Stimulated activated CD4-positive, alpha-beta T cell treated with anti-CD3 and anti-CD28 coated beads, TNF-alpha, amount 100 ng/mL, for 48 hours (primary cell): ENCODE measurements at places on chromosomes 16 and 17.

DNA sequence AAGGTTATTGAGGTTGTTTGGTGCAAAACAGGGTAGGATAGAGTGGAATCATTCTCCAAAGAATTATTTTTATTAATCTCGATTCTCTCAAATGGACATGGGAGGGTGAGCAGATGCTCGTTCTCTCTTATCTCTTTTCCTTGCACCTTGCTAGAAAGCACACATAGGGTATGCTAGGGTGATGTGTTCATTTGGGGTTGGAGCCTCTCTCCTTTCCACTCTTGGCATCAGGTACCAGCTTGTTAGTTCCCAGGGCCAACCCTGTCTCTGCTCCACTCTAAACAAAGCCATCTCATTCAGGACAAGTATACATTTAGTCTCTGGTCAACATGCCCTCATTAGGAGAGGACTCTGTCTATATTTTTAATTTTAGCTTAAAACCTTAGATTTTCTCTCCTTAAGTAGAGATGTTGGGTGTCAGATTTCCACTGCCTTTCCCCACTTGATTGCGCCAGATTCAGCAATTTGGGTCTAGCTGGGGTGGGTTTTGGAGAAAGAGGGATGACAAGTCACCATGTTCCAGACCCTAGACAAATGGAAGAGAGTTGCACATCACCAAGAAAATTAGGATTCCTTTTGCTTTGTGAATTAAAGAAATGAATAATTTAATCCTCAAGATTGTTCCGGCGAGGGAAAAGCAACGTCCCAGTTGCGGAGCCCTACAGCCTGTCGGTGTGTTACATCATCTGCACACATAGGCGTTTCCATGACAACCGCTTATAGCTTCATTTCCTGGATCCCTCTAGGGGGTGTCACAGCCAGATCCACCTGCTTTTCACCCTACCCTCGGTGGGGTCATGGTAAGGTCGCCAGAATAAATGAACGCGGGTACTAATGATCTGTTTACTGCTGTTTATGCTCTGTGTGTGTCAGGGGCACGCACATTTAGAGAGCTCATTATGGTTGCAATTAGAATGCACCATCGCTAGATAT, 41.6 kb downstream of the SNX11 start:
- no peak for DNase-seq

GRCh38 chr16:70523076-70523742, at the start of gene COG4:
Gene COG4, minus strand, starts transcription at chr16:70523554. Its CDS starts 11 bp downstream, at chr16:70523543.
- DNase-seq = peak; percentile 83

DNA sequence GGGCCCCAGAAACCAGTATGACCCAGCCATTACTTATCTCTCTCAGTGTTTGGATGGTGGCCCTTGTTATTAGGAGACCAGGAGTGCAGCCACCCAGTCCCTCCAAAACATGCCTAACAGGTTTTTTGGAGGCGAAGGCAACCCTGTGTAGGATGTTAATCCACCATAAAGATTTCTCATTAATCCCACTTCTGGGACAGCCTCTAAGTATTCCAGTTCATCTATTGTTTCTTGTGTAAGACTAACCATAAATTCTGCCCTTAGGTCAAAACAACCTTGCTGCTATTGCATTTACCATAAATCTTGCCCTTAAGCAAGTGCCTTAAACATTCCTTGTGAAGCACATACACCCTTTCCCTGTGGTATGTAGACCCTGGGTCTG, 21.5 kb upstream of the OR1F1 start:
- DNase-seq = no peak

GRCh38 chr16:5450409-5451104, 353.0 kb upstream of the EEF2KMT start:
- no peak for DNase-seq

GRCh38 chr17:74866198-74866835, 6.5 kb downstream of the FDXR start:
- no peak for DNase-seq

GRCh38 chr16:75374388-75374787, 58.9 kb downstream of the CFDP1 start:
- DNase-seq = no peak

DNA sequence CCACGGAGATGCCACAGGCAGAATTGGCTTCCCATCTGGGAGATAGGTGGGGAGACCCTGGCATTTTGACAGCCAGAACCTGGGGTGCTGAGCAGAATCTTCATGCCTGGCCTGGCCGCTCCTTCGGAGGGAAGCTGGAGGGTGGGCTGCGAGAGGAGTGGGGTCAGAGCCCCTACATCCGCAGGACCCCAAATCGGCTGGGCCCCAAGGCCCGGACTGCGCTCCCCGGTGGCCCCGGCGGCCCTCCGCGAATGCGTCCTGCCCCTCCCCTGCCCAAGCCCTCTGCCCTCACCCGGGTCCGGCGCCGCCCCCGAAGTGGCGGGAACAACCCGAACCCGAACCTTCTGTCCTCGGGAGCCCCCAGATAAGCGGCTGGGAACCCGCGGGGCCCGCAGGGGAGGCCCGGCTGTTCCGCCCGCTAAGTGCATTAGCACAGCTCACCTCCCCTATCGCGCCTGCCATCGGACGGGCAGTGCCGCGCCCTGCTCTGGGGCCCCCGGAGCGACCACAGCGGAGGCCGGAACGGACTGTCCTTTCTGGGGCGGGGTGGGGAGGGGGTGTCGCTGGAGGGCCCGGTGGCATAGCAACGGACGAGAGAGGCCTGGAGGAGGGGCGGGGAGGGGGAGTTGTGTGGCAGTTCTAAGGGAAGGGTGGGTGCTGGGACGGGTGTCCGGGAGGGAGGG, 850 bp upstream of the PNMT start:
- DNase-seq = no peak

- DNase-seq = no peak
These were observed 63.2 kb downstream of the N4BP1 start for GRCh38 chr16:48546774-48547173.

DNA sequence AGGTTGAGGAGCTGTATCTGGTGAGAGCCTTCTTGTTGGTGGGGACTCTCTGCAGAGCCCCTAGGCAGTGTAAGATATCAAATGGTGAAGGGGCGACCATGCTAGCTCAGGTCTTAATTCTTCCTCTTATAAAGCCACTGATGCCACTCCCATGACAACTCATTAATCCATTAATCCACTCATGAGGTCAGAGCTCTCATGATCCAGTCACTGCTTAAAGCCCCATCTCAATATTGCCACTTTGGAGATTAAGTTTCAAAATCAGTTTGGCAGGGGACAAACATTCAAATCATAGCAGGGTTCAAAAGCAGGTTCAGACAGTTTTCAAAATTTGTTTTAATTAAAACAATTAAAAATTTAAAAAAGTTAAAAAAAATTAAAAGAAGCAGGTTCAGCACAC, 13.1 kb upstream of the SPECC1 start:
- DNase-seq = no peak

DNA sequence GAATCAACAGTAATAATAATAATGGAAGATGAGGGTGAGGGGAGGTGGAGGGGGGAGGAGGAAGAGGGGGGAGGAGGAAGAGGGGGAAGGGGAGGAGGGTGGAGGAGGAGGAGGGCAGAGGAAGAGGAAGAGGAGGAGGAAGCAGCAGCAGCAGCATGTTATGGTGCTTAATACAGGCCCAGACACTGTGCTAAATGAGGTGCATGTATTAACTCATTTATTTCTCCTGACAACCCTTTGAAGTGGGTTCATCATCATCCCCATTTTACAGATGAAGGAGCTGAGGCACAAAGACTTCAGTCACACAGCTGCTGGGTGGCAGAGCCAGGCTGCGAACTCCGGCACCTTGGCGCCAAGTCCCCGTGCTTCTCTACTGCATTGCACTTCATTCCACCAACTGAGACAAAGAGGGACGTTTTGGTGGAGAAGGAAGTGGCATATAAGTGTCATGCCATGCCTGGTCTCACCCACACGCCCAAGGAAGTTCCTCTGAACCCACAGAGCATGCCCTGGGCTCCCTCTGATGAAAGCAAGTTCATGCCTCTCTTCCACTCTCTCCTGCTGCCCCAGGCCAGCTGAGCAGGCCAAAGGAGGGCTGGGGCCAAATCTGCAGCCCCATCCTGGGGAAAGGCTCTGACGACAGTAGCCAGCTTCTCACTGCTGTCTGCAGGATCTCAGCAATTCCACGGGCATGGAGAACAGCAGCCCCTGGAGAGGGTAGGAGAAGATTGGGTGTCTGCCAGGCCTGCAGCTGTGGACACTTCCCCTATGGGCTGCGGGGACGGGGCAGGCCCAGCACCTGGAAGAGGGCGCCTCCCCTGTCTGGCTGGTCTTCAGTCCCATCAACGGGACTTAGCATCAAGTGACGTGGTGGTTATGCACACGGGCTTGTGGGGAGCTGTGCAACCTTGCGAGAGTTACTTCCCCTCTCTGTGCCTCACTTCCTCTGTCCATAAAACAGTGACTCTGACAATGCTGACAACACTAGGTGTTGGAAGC, 21.8 kb downstream of the XYLT1 start:
- no peak for DNase-seq

DNA sequence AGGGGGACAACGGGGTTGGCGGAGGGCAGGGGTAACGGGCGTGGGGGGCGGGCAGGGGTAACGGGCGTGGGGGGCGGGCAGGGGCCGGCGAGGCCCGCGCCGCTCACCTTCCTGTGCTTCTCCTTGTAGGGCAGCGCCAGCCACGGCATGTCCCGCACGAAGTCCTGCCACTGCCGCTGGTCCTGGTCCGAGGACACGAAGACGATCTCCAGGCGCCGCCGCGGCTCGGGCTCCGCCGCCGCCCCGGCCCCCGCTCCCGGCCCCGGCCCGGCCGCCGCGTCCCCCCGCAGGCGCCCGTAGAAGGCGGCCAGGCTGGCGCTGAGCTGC, 401 bp downstream of the NXN start:
- no peak for DNase-seq

- no peak for DNase-seq
These were observed 77.4 kb downstream of the JPH3 start for GRCh38 chr16:87679593-87680271.

- peak; percentile 83 for DNase-seq
These were observed 60.9 kb downstream of the RPTOR start for GRCh38 chr17:80605326-80606066.

DNA sequence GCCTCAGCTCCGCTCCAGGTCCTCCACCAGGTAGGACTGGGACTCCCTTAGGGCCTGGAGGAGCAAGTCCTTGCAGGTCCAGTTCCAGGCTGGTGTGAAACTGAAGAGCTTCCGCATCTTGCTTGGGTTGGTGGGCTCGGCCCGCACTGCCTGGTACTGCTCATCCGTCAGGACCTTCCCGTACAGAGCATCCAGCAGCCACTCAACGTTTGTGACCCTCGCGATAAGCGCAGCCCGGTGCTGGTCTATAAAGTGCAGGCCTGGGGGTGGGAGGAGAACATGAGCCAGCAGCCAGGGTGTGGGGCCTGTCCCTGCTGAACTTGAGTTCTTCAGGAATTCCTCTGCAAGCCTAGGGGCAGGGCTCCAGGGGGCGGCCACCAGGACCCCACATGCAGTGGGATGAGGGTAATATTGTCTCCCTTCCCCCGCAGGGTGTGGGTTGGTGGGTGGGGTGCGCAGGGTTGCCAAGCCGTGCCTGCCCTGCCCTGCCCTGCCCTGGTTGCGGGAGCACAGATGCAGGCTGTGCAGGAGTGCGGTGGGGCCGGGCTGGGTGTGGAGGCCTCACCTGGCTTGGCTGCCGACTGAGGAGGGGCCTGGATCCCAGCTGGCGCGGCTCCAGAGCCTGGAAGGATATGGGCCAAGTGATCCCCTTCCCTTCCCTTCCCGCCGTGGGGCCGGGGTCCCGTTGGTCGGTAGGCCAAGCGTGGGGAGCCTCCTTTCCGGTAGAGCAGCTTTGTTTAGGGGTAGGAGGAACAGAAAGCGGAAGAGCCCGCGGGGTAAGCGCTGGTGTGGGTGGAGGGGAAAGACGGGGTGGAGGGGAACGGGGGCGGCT, 762 bp downstream of the PYCARD start:
- DNase-seq = no peak

- no peak for DNase-seq
These were observed 1.5 kb downstream of the ESRP2 start for GRCh38 chr16:68234188-68235107.

GRCh38 chr17:1474402-1475189, 17.9 kb downstream of the MYO1C start:
- DNase-seq = no peak

- no peak for DNase-seq
These were observed 161.3 kb downstream of the SLC39A11 start for GRCh38 chr17:72931163-72931562.

DNA sequence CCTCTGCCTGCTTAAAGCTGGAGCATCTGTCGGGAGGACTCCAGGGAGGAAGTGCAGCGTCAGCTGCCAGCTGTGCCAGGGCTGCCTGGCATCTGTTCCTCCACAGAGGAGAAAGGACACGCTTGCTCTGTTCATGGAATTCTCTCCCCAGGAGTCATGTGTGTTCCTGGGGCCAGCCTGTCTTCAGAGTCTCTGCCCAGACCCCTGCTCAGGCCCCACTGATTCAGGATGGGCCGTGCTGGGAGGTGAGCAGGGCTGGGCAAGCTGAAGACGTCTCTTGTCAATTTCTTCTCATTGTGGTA, 24.2 kb downstream of the CRISPLD2 start:
- no peak for DNase-seq

- DNase-seq = no peak
These were observed 140.5 kb downstream of the SEC14L1 start for GRCh38 chr17:77281122-77281903.

DNA sequence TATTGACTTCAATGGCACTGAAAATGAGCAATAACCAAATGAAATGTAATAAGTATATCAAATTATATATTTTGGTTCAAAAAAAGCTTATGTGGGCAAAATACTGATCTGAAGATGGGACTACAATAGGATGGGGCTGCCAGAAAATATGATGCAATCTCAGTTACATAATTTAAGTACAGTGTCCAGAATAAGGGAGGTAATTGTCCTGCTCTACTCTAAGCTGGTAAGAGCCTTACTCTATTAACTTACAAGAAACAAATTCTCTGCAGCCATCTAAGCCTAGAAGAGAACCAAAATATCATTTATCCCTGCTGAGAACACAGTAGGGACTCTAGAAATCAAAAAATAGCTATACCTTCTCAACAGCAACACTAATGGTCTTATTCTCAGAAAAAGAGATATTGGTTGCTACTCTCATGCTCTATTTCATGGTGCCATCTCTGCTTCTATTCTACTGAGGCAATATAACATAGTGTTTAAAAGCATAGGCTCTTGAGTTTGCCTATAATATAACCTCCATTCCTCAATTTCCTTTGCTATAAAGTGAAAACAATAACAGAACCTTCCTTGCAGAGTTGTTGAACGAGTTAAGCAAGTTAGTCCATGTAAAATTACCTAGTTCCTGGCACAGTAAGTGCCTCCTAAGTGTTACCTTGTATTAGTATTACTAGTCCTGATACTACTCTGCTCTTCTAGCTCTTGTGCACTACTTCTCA, 19.9 kb downstream of the NQO1 start:
- no peak for DNase-seq

- DNase-seq = no peak
These were observed 19.0 kb upstream of the OSGIN1 start for GRCh38 chr16:83933885-83934683.
